ENCODE measurements at places on chromosomes 13 and 19.

DNA sequence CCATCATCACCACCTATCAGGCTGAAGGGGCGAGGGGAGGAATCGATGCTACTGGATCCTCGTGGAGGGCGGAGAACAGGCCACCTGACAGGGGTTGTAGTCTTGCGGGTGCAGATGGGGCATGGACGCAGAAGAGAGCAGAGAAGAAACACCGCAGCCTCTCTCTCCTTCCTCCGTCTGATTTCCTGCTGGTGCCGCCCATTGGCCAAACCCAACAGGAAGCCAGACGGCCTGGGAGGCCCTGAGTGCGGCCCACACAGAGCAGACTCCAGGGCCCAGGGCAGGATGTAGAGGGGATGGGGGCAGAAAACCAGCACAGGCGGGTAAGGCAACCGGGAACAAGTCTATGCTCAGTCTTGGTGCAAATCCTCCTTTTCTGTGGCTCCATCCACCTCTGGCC, 15.4 kb downstream of the CEBPA start:
- DNase-seq, result no peak

DNA sequence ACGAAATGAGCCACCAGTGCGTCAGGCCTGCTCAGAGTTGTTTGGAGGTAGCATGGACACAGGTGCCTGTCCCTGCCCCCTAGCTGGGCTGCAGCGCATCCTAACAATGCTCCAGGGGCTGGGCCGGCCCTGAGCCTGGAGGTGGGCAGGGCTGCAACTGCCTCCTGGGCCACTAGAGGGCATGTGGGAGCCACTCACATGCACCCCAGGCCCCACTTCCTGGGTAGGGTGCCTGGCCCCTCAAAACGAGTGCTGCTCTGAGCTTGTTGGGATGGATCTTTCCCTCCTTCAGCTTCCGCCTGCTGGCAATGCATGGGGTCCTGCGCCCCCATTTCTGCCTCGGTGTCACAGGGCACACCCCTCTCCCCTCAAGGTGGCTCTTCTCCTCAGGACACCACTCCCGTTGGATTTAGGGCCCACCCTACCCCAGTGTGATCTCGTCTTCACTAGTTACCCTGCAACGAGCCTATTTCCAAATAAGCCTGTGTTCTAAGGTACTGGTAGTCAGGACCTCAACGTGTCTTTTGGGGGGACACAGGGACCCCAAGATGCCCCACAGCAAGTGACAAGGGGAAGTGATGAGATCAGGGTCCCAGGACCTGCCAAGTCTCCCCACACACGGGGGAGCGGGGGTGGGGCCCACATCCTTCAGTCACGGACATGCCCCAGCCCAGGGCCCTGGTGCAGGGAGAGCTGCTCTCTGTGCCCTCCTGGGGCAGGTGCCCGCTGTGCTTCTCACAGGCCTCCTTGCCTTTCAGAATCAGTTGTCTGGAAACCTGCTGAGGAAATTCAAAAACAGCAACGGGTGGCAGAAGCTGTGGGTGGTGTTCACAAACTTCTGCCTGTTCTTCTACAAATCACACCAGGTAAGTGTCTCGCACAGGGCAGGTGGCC, 131.3 kb downstream of the STK24 start:
- DNase-seq, result no peak

DNA sequence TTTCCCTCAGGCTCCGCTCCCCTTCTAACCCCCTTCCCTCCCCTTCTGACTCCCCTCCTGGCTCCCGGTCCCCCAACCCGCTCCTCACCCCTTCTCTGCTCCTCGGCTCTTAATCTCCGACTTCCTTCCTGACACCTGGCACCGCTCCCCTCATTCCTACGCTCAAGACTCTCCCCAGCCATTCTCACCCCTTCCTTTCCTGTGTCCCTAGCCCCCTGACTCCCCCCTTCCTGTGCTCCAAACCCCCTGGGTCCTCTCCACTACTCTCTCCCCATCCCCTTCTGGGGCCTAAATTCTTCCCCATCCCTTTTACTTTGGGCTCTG, 658 bp downstream of the CLPP start:
- DNase-seq, result no peak

DNA sequence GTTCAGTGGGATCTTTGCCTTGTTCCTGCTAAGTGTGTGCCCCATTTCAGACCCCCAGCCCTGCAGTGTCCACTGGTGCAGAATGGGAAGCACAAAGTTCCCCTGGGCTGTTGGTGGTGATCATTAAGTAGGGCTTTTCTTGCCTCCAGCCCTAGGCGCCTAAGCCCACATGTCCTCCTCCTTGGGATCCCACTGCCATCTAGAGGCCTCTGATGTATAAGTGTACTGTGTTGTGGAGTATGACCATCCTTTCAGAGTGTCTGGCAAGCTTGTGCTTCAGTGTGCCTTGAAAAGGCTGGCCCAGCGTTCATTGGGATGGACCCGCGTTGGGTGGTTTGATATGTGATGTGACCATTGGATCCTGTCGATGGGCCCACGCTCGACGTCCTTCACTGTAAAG, 71.2 kb downstream of the WASF3 start:
- no peak for DNase-seq

GRCh38 chr19:51158474-51159129, 16.5 kb downstream of the SIGLEC7 start:
- DNase-seq, result peak; percentile 3

DNA sequence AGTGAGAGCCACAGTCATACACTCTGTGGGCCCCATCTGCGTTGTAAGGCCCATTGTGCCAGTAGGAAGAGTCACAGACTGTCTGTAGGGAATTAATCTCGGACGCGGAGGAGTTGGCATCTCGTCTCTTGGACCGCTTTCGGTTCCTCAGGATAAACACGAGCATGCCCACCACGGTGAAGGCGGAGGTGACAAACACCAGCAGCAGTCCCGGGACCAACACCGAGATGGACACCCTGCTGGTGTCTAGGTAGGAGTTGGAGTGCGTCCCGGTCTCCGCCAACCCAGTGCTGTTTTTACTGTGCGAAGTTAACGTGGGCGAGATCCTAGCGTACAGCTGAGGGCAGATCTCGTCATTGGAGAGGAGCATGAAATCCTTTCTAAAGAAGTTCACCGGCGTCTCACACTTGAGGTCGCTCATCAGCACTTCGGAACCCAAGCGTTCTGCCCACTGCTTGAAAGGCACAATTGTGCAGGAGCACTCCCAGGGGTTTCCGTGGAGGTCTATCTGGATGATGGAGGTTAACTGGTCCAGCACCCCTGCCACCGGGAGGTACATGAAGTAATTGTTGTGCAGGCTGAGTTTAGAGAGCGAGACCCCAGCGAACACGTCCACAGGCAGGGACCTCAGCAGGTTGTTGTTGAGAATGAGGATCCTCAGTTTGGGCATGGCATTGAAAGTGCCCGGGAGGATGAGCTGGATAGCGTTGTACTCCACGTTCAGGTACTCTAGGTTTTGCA, 2.7 kb downstream of the SLITRK1 start:
- DNase-seq, result no peak

DNA sequence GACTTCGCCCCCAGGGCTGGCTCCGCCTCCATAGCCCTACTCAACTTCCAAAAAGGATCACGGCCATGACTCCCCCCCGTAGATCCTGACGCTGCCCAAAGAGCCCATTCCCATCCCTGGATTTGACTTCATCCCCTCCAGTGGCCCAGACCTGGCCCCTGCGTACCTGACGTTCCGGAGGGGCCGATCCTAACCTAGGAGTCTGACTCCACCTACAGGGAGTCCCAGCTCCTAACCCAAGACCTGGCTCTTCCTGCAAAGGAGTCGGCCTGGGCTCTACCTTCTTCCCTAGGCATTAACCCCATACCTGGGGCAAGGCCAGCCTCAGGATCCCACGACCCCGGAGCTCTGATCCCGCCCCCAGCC, 10.8 kb downstream of the STAP2 start:
- DNase-seq, result no peak

Measured in NCI-H1105 (cell line).